Activated CD8-positive, alpha-beta memory T cell treated with anti-CD3 and anti-CD28 coated beads for 1 hour (primary cell): ENCODE measurements at places on chromosomes 4 and X.

DNA sequence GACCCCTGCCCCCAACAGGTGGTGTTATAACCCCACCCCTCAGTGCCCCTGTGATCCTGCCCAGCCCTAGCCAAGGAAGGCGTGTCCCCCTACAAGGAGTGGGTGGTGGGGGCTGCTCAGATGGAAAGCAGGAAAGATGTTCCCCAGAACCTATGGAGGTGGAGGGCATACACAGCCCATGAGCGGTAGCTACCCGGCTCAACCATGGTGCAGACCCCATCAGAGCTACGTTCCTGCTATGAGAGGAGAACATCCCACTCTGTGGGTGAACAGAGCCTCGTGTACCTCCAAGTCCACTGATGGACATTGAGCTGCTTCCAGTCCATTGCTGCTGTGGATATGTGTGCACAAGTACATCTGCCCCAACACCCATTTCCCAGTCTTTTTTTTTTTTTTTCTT is 71.1 kb downstream of the SHOX start:
- no peak for DNase-seq

- DNase-seq, result no peak
Observed at GRCh38 chrX:100747703-100748102, 15.8 kb upstream of the SYTL4 start.

GRCh38 chrX:47198026-47198686 is 4.5 kb downstream of the UBA1 start:
- no peak for DNase-seq

DNA sequence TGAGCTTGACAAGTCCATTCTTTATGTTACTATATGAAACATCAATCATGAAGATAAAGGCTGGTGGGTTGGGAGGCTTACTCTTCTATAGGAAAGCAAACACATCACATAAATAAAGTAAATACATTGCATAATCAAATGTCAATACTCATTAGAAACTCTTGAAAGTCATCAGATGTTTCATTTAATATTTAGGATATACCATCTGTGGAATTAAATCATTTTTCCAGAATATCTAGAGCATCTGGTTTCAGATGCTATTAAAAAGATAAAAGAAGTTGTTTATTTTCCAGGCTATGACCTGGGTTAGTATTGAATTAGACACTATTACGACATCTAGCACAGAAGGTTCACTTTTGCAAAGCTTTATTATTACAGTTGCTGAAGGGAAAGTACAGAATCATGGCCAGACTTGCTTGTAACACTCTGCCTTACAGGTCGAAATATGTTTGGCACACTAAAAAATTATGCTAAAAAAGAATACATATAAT is 72.6 kb downstream of the METTL14 start:
- DNase-seq, result no peak

DNA sequence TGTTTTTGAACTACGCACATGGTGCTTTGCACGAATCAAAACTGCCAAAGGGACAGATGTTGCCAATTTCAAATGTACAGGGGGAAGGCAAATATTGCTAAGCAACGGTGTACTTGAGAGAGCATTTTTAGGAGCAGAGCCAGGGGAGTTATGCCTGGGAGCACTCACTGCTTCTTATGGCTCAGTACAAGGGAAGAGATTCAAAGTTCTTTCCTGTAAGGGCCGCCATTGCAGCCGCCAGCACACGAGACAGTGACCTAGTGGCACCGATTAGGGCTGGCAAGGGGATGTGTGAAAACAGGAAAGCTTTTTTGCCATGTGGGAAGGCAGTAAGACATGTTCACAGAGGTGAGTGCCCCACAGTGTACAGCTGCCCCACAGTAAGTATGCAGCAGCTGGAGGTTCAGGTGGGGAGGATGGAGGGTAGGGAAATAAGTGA is 133.8 kb downstream of the AFF1 start:
- no peak for DNase-seq

GRCh38 chr4:85368932-85369331 is 106.0 kb upstream of the ARHGAP24 start:
- no peak for DNase-seq

GRCh38 chrX:15751155-15751819 is 13.2 kb downstream of the CA5B start:
- DNase-seq, result no peak

GRCh38 chr4:94548571-94548970 is 96.8 kb downstream of the PDLIM5 start:
- no peak for DNase-seq

GRCh38 chr4:72969976-72970375 is 99.5 kb downstream of the COX18 start:
- DNase-seq, result no peak

DNA sequence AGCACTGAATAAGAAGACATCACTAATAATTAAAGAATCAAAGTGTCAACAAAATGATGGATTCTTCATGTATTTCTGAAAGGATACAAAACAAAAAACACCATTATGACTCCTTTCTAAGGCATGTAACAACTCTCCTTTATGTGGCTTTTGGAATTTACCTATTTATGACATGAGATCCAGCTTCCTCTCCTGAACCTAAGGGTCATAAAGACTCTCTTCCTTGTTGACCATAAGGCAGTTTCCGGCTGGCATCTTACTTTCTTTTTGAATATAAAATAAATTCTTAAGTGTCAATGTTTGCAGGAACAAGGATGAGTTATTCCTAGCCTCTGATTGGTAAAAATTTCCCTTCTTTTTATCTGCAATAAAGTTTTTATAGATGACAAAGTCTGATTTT is 111.1 kb upstream of the GRPR start:
- no peak for DNase-seq

DNA sequence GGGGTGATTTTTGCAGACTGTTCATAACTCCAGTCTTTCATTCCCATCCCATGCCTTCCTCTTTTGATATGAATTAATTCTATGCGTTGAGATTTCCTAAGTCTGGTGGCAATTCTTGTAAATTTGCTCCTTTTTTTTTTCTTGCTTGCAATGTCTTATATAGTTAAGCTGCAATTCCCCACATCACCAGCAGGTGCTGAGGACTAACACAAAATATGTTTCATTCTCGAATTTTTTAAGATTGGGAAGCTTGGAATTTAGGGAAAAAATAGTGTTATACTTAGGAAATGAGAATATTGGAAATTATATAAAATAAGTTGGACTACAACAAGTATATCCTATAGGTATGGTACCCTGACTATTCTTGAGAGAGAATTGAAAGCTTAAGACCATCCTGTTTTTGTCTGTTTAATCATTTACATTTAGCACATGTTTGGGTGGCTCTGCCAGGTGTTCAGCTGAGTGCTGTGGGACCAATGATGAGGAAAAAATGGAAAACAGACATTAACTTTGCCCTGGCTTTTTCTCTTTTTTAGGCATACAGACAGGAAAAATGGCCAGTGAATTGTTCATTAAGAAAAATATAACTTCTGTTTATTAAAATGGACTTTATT is 30.2 kb downstream of the AFF2 start:
- DNase-seq, result no peak

DNA sequence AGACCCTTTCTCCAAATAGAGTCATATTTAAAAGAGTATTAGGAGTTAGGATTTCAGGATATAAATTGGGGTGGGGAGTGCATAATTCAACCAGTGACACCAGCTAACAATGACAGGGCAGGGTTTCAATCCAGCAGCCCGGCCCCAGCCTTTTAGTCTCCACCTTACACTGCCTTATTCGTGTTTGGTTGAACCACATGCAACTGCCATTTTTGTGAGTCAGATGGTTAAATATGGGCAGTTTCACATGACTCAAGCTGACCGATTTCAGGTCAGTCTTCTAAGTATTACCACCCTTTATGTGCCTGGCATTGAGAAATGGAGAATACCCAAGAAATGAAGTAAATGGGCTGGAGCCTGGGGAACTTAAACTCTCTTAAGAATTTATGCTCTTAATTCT is 102.8 kb downstream of the STOX2 start:
- no peak for DNase-seq

DNA sequence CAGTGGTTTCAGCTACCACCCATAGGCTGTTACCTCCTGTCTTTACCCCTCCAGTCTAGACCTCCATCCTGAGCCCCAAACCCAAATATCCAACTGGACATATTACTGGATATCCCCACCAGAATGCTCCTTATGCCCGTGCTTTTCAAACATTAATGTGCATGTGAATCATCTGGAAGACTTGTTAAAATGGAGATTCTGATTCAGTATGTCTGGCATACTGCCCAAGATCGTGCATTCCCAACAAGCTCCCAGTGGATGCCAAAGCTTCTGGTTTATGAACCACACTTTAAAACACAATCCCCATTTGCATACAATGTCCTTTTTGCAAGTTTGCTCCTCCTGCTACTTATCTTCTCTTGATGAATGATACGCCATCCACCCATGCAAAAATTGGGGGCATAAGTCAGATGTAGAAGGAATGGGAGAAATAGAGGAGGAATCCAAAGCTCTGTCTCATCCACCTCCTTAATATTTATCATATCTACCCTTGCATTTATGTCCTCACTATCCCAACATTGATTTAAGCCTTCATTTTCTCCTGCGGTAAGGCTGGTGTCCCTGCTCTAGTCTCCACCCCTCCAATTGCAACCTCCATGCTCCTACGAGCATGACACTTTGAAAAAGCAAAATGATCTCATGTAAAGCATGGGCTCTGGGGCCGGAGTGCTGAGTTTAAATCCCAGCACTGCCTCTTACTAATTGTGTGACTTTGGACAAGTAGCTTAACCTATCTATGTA is 7.4 kb upstream of the PGRMC1 start:
- DNase-seq, result no peak

GRCh38 chr4:121094297-121094966 is 22.1 kb upstream of the NDNF start:
- no peak for DNase-seq

GRCh38 chr4:20194123-20195013 is 57.3 kb upstream of the SLIT2 start:
- DNase-seq, result no peak

- no peak for DNase-seq
Observed at GRCh38 chr4:8402640-8403039, 37.9 kb downstream of the ACOX3 start.

DNA sequence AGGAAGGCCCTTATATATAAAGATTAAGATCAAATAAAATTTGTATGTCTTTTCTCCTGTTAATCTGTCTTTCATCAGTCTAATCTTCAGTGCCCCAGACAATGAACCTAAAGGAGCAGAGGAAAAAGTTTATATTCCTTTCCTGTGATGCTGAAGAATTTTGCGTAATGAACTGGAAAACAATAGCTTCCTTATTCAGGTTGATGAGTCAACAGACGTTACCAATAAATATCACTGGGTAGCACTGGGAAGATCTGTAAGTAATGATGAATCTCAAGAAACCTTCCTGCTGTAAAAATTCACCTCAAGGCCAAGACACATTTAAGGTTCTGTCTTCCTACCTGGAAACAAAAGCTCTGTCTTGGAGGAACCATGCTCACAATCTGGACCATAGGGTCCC is 25.5 kb downstream of the CDKN2AIP start:
- DNase-seq, result no peak

- no peak for DNase-seq
Observed at GRCh38 chr4:101347267-101347556, at the start of gene PPP3CA. Gene PPP3CA, minus strand, starts transcription at chr4:101347526.

GRCh38 chr4:76256968-76257367 is 5.4 kb downstream of the FAM47E start:
- DNase-seq, result no peak

DNA sequence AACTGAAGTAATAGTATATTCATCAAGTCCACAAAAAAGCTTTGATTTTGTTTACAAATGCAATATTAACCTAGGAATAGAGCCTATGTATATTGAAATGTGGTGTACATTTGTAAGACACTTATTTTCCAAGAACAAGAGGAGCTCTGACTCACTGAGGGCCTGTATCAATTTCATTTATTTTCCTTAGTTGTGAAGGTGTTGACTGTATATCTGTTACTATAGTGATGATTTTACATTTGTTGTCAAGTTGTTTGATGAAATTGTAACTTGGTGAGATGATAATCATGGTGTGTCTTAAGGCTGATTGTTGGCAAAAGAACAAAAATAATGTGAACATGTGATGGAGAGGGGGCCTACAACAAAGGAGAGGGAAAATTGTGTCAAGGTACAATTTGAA is 274.9 kb upstream of the TEX13A start:
- DNase-seq, result no peak

DNA sequence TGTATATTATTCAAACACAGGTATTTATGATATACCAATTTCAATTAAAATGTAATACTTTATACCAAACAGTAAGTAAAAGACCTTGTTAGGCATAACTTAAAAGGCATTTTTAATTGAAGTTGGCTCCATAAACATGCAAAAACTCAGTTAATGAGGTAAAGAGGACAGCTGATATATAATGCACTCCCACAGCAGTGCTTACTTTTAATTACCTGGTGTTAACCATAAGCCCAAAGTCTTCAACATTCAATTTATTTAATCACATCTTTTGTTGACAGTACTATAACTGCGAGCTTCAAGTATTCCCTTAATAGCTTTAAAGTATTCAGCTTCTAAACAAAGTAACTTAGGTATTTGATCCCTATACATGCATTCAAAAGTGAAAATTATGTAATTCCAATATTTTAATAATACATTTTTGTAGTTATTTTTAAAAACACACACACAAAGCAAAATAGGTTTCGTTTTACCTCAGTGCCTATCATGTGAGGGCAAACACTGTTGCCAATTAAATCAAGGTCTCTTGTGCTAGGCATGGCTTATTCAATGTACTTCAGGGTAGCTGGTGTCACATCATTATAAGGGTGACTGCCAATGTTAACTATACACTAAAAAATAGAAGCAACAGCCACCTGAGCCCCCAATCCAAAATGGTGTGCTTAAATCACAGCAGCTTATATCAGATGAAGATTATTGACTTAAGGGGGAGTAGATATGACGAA is 197.1 kb downstream of the LRBA start:
- no peak for DNase-seq

DNA sequence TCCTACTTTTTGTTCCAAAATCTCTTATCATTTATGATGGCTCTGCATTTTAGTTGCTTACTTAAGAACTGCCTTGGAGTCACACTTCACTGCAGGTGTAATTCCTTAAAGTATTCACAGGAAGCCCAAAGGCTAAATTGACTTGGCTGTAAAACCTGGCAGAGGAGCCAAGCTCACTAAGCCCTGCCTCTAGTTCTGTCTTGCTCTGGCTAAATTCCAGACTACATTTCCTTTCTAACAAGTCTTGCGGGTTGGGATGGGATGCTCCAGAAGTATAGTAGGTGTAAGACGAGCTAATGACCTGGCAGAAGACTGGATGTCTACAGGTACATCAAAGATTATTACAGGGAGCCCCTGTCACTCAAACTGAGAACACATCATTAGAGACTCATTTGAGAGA is 924.0 kb upstream of the INTU start:
- DNase-seq, result no peak

DNA sequence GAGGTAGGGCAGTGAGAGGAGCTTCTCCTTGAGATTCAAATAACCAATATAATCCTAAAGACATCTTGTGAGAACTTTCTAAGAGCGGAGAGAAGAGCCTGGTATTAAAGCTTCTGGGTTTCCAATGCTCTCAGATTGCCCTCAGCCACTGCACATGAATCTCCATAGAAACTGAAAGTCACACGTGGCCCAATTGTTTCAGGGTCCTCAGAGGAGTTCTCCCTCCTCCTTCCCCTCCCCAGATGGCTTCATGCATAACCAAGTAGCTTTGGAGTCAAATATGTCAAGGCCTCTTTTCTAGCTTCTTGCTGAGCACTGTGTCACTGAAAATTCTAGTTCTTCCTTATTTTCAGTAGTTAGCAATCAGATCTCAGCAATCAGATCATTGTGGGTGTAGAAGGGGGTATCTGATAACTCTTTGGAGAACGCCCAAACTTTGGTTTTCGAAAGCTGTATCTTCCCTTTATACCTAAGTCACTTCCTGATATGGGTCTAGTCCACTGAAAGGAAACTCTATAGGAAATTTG is 2.2 kb downstream of the BTK start:
- no peak for DNase-seq
